ENCODE measurements at places on chromosomes 7 and 10.

- no peak for DNase-seq
These were observed 640.8 kb downstream of the XPNPEP1 start for GRCh38 chr10:109282510-109282909.

GRCh38 chr7:148962440-148962822 is 65.9 kb downstream of the PDIA4 start:
- DNase-seq = no peak

- DNase-seq = no peak
These were observed 884.4 kb upstream of the CELF2 start for GRCh38 chr10:10133281-10133680.

DNA sequence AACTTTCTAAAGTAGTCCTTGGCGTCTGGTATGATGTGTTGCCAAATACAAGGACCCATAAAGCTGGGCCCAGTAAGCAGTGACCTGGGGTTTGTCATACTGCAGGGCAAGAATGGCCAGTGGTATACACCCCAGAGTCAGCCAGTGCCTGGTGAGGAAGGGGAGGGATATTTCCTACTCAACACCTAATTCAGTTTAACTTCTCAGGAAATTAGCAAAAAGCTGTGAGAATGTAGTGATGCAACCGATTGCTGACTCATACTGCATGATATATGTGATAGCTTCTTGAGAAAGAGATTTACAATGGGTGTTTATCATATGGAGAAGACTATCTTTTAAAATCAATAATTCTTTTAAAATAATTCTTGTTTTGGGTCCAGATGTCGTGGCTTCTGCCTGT is 889.3 kb upstream of the CELF2 start:
- DNase-seq = no peak

- DNase-seq = no peak
These were observed 99.1 kb downstream of the CCDC71L start for GRCh38 chr7:106561666-106562411.

- no peak for DNase-seq
These were observed 29.3 kb upstream of the GGCT start for GRCh38 chr7:30533886-30534285.

Measured in stimulated activated CD8-positive, alpha-beta memory T cell treated with anti-CD3 and anti-CD28 coated beads, Interleukin-4, amount 100 ng/mL, for 4 hours (primary cell).